ENCODE measurements at places on chromosomes 13 and 19. TPM values are rescaled to one million over a fixed set of nuclear protein-coding genes. Genes with fewer than 3 reads are reported as not detected.

- no peaks in the 10 kb centered on the region for H3K27me3 ChIP-seq
- peak; percentile 38 for DNase-seq
- no peak overlapping the region for H3K27ac ChIP-seq
- H3K36me3 ChIP-seq = no peaks in the 10 kb centered on the region
- no peaks in the 10 kb centered on the region for H3K4me1 ChIP-seq
- no peak overlapping the region for H3K4me3 ChIP-seq
These were observed 354.5 kb upstream of the NBEA start for GRCh38 chr13:34587576-34587975.

DNA sequence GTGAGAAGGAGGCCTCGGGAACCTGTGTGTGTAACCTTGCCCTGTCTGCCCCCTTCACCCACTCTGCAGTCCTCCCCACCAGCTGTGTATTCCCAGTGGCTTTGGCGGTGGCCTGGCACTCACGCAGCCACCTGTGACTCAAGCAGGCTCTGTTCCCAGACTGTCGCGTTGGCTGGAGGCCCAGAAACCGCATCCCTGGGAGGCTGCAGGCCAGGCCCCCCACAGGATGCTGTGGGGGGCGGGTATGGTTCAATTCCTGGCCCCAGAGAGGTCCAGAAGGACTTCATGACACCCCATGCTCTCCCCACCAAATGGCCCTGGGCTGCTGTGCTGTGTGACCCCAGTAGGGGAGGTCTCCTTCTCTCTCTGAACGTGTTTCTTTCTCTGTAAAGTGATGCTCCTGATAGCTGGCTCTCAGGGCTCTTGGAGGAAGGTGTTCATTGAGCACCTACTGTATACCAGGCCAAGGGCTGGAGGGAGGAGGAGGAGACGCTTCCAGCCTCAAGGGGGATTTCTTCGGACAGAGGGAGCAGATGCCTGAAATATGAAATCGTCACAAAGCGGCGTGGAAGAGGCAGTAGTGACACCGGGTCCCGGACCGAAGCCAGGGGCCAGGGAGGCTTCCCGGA is 1.9 kb upstream of the LINGO3 start:
- H3K4me1 ChIP-seq = no peaks in the 10 kb centered on the region
- no peaks in the 10 kb centered on the region for H3K27me3 ChIP-seq
- DNase-seq = no peak
- no peak overlapping the region for H3K27ac ChIP-seq
- no peak overlapping the region for H3K4me3 ChIP-seq

DNA sequence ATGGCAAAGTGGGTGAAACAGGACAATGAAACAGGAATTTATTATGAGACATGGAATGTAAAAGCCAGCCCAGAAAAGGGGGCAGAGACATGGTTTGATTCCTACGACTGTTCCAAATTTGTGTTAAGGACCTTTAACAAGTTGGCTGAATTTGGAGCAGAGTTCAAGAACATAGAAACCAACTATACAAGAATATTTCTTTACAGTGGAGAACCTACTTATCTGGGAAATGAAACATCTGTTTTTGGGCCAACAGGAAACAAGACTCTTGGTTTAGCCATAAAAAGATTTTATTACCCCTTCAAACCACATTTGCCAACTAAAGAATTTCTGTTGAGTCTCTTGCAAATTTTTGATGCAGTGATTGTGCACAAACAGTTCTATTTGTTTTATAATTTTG is 8.6 kb downstream of the CLN5 start:
- no peaks in the 10 kb centered on the region for H3K27me3 ChIP-seq

GRCh38 chr19:58538257-58539168 is 5.4 kb upstream of the TRIM28 start:
- no peaks in the 10 kb centered on the region for H3K27me3 ChIP-seq
- H3K4me1 ChIP-seq = peaks cover 8% of the 10 kb centered on the region
- peak overlapping the region; percentile 35 for H3K4me3 ChIP-seq
- peak; percentile 71 for DNase-seq
- no peaks in the 10 kb centered on the region for H3K36me3 ChIP-seq
- peak overlapping the region; percentile 57 for H3K27ac ChIP-seq

GRCh38 chr13:25768376-25768775 is 283.4 kb downstream of the SHISA2 start:
- no peak overlapping the region for H3K27ac ChIP-seq
- H3K4me1 ChIP-seq = peaks cover 18% of the 10 kb centered on the region
- H3K36me3 ChIP-seq = no peaks in the 10 kb centered on the region

GRCh38 chr19:13012690-13013608 is 17.7 kb downstream of the NFIX start:
- H3K36me3 ChIP-seq = no peaks in the 10 kb centered on the region
- H3K4me1 ChIP-seq = peaks cover 20% of the 10 kb centered on the region
- peak overlapping the region; percentile 72 for H3K27ac ChIP-seq
- DNase-seq = peak; percentile 39

DNA sequence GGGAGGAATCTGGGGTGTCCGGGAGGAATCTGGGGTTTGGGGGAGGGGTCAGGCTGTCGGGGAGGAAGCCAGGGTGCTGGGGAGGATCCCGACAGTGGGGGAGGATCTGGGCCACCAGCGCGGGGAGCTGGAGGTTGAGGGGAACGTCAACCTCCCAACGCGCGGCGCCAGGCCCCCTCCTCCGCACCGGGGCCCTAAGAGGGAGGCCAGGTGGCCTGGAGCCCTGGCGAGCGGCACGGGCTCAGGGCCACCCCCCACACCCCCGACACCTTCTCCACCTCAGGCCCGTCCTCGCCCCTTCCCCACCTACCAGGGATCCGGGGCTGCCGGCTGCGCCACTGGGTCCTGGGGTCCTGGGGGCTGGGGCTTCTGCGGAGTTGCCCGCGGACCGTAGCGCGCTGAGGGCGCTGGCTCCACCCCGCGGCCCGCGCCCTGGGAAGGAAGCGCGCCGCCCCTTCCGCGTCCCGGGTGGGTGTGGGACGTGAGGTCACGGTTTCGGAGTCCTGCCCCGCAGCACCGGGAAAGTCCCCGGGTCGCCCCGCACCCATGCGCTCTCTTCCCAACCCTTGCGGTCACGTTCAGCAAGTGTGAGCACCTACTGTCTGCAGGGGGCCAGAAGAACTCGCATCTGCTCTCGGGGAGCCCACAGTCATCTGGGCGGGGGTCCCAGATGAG is at the start of gene TICAM1:
Gene TICAM1, minus strand, starts transcription at position 409 of the 675 bp plus-strand sequence. CDS start 13,335 bp downstream, outside the sequence.
- H3K27me3 ChIP-seq = no peaks in the 10 kb centered on the region
- no peaks in the 10 kb centered on the region for H3K4me1 ChIP-seq
- peak; percentile 49 for DNase-seq
- H3K27ac ChIP-seq = peak within 1 kb of the TSS; percentile 77
- no peaks in the 10 kb centered on the region for H3K36me3 ChIP-seq

DNA sequence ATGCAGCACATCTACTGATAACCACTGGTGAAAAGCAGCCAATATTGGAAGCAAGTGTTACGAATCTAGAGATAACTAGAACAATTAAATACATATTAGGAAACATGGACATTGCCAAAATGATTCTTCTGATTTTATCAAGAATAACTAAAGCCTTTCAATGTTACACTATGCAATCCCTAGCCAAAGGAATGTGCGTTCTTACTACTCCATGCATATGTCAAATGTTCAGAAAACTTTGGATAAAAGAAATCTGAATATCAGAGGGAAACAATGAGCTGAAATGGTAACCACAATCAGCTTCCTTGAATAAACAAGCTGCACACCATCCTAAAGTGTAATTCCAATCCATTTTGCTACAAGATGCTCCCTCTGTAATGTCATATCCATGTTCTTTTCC is 951 bp upstream of the POSTN start:
- H3K4me3 ChIP-seq = no peak overlapping the region
- H3K36me3 ChIP-seq = no peaks in the 10 kb centered on the region
- no peaks in the 10 kb centered on the region for H3K27me3 ChIP-seq
- no peak overlapping the region for H3K27ac ChIP-seq

- H3K27me3 ChIP-seq = no peaks in the 10 kb centered on the region
- no peak overlapping the region for H3K4me3 ChIP-seq
- no peaks in the 10 kb centered on the region for H3K36me3 ChIP-seq
- H3K4me1 ChIP-seq = no peaks in the 10 kb centered on the region
These were observed 135.5 kb upstream of the EDNRB start for GRCh38 chr13:78054157-78054556.

- no peaks in the 10 kb centered on the region for H3K27me3 ChIP-seq
- DNase-seq = no peak
- no peaks in the 10 kb centered on the region for H3K36me3 ChIP-seq
- no peak overlapping the region for H3K4me3 ChIP-seq
- no peaks in the 10 kb centered on the region for H3K4me1 ChIP-seq
These were observed 28.0 kb upstream of the FOXO1 start for GRCh38 chr13:40694426-40694825.

GRCh38 chr13:42086582-42086981 is 38.1 kb downstream of the DGKH start:
- H3K27ac ChIP-seq = no peak overlapping the region
- no peaks in the 10 kb centered on the region for H3K4me1 ChIP-seq
- DNase-seq = no peak

DNA sequence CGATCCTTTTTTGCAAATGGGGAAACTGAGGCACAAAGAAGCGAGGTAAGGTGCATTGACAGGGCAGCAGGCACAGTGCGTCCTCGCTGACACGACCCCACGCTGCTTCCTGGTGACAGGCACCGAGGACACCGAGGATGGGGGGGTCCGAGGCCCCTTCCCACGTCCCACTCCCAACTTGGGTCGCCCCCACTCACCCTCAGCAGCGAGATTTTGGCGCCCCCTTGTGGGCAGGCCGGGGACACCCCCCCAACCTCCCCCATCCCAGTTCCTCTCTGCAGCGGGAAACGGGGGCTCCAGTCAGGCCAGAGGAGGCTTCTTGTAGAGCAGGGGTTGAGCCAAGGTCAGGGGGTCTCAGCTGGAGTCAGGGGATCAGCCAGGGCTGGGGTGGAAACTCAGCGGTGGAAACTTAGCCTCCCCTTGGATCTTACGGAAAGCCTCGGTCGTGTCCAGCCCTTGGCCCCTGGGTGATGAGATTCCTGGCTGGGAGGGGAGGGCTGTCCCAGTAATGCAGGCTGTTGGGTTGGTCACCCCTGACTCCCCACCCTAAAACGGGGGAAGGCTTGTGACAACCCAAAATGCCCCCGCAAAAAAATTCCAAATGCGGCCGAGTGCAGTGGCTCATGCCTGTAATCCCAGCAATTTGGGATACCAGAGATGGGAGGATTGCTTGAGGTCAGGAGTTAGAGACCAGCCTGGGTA is 8.2 kb downstream of the SMIM24 start:
- no peaks in the 10 kb centered on the region for H3K36me3 ChIP-seq
- H3K27ac ChIP-seq = no peak overlapping the region
- DNase-seq = peak; percentile 46
- H3K4me3 ChIP-seq = no peak overlapping the region

- peak; percentile 89 for DNase-seq
- H3K27me3 ChIP-seq = no peaks in the 10 kb centered on the region
- H3K27ac ChIP-seq = peak within 1 kb of the TSS; percentile 74
- no peaks in the 10 kb centered on the region for H3K4me1 ChIP-seq
These were observed at the start of gene ZNF329 for GRCh38 chr19:58150328-58150921. TSS of gene ZNF329 (minus strand) at chr19:58150789. CDS start at chr19:58129503, 21,286 bp downstream.

- no peaks in the 10 kb centered on the region for H3K27me3 ChIP-seq
- H3K36me3 ChIP-seq = no peaks in the 10 kb centered on the region
- no peaks in the 10 kb centered on the region for H3K4me1 ChIP-seq
- no peak overlapping the region for H3K27ac ChIP-seq
- DNase-seq = no peak
- no peak overlapping the region for H3K4me3 ChIP-seq
These were observed 27.5 kb upstream of the ANKRD10 start for GRCh38 chr13:110942248-110942981.

DNA sequence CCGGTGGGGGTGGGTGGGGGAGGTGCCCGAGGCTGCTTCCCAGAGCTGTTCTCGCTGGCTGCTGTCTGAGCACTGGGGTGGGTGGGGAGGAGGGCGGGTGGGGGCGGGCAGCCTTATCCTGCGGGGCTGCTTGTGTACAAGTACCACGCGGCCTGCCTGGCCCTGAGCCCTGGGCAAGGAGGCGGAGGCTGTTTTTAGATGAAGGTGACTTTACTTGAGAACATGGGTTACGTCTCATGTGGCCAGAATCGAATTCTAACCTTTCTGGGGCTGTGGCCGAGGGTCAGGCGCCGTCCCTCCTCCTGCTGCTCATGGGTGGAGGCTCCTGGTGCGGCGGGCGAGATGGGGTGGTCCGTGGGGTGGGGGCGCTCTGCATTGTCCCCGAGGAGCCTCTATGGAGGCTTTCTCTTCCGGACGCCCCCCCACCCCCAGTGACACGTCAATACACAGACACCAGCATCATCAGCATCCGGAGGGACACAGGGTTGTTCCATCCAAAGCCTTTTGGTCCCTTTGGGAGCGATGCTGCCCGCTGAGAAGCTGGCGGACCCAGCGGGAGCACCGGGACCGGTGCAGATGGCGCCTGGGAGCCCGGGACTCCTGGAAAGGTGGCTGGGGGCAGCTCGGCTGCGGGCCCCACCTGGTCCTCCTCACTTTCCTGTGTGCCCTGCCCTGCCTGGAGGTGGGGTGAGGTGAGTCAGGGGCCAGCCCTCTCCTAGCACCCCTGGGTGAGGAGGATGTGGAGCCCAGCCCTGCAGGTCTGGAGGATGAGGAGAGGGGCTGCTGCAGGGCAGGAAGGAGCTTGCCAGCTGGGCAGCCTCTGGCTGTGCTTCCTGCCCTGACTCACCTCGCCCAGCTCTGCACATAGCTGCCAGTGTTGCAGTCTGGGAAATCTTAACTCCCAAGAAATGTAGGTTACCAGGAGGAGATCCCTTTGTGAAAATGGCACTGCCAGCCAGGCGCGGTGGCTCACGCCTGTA is 3.4 kb downstream of the BSG start:
- peak overlapping the region; percentile 99 for H3K4me3 ChIP-seq
- no peaks in the 10 kb centered on the region for H3K27me3 ChIP-seq
- H3K4me1 ChIP-seq = peaks cover 17% of the 10 kb centered on the region
- H3K27ac ChIP-seq = peak overlapping the region; percentile 43
- H3K36me3 ChIP-seq = peaks cover 24% of the 10 kb centered on the region
- DNase-seq = no peak

- peak; percentile 49 for DNase-seq
- peaks cover 8% of the 10 kb centered on the region for H3K4me1 ChIP-seq
- no peak overlapping the region for H3K27ac ChIP-seq
- H3K4me3 ChIP-seq = no peak overlapping the region
- peaks cover 32% of the 10 kb centered on the region for H3K27me3 ChIP-seq
These were observed 3.9 kb upstream of the PLPP2 start for GRCh38 chr19:294946-295686.

- H3K36me3 ChIP-seq = no peaks in the 10 kb centered on the region
- H3K4me1 ChIP-seq = no peaks in the 10 kb centered on the region
- H3K4me3 ChIP-seq = no peak overlapping the region
- DNase-seq = no peak
- H3K27ac ChIP-seq = no peak overlapping the region
- no peaks in the 10 kb centered on the region for H3K27me3 ChIP-seq
These were observed 40.6 kb downstream of the TPT1 start for GRCh38 chr13:45300190-45300985.

The ZNF835 gene
- 4.6 TPM for total RNA-seq

The NTF4 gene
- not detected for total RNA-seq

The ANKLE1 gene
- total RNA-seq = 17.5 TPM

The SLC7A10 gene
- total RNA-seq = 0.17 TPM

The FGF21 gene
- total RNA-seq = not detected

The AMER2 gene
- total RNA-seq = 49.7 TPM

Data from A673 (cell line).